COR-L47 (cell line): ENCODE measurements at places on chromosomes 12 and 14.

DNA sequence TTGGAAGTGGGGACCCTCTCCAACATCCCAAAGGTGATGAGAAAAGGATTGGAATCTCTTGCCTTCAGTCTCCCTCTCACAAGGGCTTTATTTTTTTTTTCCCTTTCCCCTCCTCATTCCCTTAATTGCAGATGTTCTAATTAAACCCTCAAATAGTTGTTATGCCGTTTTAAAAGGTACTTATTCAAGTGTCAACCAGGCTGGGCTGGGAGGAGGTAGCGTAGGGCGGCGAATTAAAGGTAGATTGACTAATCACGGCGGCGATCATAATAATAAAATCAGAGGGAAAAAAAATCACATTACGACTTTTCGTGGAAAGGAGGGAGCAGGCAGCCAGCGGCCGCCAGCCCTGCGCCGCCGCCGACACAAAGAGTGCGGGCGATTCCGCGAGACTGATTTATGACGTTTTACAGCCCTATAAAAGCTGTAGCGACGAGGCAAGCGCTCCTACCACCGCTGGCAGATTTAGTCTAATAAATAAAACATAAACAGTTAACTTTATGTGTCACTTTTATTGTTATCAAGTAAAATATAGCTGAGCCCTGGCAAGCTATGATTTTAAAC is 1.7 kb upstream of the HOXC4 start:
- no peak for DNase-seq

DNA sequence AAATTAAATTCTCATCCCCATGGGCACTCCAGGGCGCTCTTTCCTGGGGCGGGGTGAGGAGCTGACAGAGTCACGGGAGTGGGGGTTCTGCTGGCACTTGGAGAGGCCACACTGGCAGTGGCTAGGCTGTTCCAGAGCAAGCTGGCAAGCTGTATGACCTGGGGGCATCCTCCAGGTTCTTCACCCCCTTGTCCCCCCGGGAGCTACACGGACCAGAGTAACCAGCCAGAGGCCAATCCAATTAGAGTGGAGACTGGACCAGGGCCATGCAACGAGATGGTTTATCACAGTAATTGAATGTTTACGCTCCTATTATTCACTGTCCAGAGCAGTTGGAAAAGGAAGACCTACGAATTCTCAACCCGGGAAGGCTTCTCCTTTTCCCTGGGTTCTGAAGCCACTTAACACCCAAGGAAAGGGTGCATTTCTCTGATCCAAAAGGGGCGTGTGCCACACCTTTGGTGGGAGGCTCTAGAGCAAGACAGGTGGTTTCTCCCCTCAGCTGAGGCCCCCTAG is 43.8 kb upstream of the PNMA1 start:
- DNase-seq = no peak

DNA sequence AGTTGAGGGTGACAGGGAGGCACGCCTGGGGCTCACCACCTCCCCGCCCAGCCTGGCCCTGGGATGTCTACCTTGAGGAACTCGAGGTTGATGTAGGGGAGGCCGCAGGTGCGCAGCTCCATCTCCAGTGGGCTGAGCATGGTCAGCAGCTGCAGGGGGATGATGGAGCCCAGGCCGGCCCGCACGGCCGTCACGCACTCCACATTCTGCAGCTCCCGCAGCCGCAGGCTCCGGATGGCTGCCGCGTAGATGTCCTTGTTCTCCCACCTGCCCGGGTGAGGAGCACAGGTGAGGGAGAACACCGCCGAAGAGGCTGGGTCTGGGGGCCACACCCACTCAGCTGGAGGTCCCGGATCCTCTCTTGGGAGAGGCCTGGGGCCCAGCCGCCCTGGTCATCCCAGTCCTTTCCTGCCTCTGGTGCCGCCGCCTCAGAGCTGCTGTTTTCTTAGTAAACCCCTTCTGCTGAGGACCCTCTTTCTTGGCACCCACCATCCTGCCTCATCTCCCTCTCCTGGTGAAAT is 38.2 kb downstream of the TRAFD1 start:
- no peak for DNase-seq

- DNase-seq = no peak
These were observed 35.4 kb downstream of the TM7SF3 start for GRCh38 chr12:26978801-26979200.

DNA sequence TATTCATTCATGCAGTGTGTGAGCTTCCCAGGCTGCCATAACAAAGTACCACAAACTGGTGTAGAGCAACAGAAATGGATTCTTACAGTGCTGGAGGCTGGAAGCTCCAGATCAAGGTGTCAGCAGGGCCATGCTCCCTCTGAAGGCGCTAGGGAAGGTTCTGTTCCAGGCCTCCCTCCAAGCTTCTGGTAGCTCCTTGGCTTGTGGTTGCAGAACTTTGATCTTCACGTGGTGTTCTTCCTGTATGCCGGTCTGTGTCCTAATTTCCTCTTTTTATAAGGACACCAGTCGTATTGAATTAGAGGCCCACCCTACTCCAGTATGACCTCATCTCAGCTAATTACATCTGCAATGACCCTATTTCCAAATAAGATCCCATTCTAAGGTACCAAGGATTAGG is 3.1 kb downstream of the OTUB2 start:
- DNase-seq = no peak

GRCh38 chr12:98354520-98355035 is 160.8 kb upstream of the TMPO start:
- no peak for DNase-seq

DNA sequence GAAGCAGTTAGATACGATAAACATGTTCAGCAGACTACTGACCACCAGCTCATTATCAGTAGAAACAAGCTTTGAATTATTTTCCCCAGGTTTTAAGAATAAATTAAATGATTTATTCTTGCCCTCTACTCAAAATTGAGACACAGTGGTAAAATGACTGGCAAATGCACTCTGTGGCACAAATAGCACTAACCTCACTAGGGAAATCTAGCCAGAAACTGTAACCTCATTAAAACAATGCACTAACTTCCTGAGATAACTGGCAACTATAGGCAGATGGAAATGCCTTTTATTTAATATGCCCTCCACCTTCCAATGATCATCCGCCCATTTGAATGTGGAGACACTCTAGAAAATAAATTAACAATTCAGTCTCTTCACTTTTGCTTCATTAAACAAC is 33.2 kb downstream of the CPNE8 start:
- no peak for DNase-seq

DNA sequence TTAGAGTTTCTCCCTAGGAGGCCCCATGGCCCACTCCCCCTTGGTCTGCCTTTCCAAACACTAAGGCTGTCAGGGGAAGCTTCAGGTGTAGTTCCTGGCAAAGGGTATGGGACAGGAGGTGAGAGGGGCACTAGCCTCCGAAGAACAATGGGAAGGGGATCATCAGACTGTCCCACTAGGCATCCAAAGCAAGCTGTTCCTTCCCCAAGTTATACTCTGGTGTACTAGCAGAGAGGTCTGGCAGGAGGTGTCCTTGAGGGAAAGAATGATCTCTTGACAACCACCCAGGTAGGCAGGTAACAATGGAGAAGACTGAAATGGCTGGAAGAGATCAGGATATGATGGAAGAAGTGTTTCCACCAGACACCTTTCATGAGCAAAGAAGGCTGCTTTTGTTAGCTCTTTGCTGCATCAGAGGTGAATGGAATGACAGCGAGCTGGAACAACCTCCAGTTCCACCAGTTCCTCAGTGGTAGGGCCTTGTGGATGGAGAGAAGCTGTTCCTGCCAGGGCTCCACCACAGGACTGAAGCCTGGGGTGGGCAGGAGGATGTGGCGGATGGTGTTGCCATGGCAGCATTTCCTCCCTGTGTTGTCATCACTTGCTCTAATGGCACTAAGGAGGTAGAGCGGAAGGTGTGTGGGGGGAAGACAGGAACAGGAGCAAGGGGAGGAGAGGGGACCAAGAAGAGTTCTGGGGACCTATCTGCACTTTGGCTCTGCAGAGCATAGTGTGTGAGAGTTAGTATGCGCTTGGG is 2.3 kb upstream of the AGAP2 start:
- DNase-seq = peak; percentile 13

- no peak for DNase-seq
These were observed 88.1 kb downstream of the CHST11 start for GRCh38 chr12:104544836-104545235.

GRCh38 chr14:37116933-37117849 is 55.2 kb downstream of the SLC25A21 start:
- DNase-seq = peak; percentile 0
